ENCODE measurements at places on chromosomes 11 and 22. TPM values are rescaled to one million over a fixed set of nuclear protein-coding genes. Genes with fewer than 3 reads are reported as not detected.

The CHID1 gene
- 62.9 TPM for total RNA-seq

The IL17REL gene
- not detected for total RNA-seq

DNA sequence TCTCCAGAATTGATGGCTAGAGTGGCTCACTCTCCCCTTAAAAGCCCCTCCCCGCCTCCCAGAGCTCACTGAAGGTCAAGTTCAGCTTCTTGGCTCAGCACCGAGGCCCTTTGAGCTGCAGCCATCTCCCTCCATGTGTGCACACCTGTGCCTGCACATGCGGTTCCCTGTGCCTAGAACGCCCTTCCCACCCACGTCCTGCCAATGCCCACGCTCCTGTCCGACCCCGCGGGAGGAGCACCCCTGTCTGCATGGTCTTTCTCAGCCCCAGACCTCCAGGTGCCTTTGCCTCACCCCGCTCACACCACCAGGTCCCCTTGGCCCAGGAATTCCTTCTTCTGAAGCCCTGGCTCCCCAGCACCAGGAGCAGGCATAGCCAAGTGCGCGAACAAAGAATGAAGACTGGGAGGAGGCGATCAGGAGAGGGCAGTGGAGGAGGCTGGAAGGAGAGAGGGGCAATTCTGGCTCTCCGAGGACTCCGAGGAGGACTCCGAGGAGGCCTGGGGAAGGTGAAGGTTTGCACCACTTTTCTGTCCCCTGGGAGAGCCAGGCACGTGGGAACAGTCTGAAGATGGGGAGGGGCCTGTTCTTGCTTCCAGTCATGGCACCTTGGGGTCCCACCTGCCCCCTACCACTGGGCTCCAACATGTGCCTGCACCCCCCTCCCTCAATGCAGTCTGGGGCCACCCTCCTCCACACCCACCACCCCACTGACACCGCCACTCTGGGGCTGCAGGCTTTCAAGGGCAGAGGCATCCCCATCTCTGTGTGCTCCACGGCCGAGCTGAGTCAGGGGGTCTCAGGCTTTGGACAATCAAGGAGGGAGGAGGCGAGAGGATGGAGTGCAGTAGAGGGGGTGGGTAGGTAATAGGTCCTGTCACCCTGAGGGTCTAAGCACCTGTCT is 17.7 kb downstream of the IGF2 start:
- no peak for DNase-seq

- no peak for DNase-seq
Measured at GRCh38 chr11:115439385-115439784, 64.8 kb downstream of the CADM1 start.

The HEPHL1 gene
- not detected for total RNA-seq

The KRTAP5-7 gene
- not detected for total RNA-seq

- no peak for DNase-seq
Measured at GRCh38 chr11:17171343-17171742, 36.4 kb downstream of the PIK3C2A start.

- DNase-seq, result no peak
Measured at GRCh38 chr22:42680648-42681047, 31.5 kb upstream of the CYB5R3 start.

The NPAS4 gene
- total RNA-seq, result 0.65 TPM

DNA sequence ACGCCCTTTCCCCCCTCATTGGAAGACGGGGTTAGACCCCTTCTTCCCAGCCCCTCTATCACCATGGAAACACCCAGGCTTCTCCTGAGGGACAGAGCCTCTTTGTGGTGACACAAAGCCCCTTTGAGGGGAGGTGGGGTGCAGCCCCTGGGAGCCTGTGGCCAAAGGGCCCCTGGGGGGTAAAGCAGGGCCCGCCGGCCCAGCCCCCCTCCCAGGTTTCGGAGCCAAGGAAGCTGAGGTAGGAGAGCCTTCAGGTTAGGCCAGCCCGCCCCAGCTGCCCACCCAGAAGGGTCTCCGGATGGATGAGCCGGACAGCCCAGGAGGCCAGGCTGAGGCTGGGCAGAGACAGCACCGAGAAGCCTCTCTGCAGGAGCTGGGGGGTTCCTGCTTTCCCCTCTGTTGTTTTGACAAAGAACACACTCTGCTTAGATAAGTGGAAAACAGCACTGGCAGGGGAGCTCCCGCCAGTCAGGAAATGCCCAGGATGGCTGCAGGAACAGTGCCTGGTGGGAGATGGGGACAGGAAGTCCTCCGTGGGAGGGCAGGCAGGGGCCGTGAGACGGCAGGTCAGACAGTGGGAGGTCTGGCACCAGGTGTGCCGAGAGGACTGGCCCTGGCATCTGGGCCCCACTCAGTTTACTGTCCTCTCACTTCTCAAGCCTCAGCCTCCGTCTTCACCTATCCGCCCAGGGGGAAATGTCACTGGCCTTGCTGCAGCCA is 18.2 kb downstream of the ARVCF start:
- peak; percentile 72 for DNase-seq

The CNGA4 gene
- not detected for total RNA-seq

GRCh38 chr11:87437133-87437843 is 399.6 kb downstream of the TMEM135 start:
- DNase-seq, result no peak

- no peak for DNase-seq
Measured at GRCh38 chr11:120828847-120829246, 195.1 kb upstream of the TBCEL start.

GRCh38 chr22:47209547-47210023 is 447.1 kb downstream of the TBC1D22A start:
- no peak for DNase-seq
